Left renal pelvis (tissue), 4 donors: ENCODE measurements at places on chromosomes 12 and 14.

DNA sequence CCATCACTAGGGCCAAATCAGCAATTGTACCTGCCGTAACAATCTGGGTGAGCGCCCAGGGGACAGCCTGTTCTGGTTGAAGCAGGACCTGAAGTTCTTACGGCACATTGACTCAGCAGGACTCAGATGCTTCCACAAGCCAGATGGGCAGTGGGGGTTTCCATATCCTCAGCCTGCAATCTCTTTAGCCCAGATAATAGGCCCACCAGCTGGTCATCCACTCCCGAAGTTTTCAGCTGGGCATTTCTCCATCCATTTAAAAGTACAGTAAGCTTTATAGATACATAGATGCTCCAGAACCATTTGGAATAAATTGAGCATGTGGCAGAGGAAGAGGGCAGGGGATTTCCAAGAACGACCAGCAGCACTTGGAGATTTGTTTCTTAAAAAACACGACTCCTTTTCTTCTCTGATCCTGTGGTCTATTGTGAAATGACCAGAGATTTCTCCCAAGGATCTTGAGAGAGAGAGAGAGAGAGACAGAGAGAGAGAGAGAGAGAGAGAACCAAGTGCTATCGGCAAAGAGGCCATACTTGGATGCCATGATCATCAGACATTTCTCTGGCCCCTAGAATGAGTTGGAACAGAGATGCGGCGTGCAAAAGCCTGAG lies 74.8 kb upstream of the PLXNC1 start:
- DNase-seq, result no peak

- DNase-seq, result no peak
Measured at GRCh38 chr12:77796775-77797174, 33.9 kb upstream of the NAV3 start.

DNA sequence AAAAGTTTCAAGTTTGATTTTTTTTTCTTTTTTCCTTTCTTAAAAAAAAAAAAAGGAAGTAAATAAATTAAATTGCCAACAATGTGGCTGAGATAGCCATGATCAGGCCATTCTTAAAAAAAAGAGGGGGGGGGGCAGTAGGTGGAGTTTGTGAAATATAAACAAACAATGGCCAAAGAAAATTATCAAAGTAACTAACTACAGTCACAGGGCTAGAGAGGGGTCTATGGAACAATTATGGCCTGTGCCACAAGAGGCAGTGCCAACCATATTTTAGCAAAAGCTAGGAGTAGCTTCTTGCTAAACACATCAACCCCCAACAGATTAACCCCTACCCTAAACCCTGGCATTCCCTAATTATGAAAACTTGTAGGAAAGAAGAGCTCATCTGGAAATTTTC lies 16.2 kb upstream of the SMARCC2 start:
- no peak for DNase-seq

DNA sequence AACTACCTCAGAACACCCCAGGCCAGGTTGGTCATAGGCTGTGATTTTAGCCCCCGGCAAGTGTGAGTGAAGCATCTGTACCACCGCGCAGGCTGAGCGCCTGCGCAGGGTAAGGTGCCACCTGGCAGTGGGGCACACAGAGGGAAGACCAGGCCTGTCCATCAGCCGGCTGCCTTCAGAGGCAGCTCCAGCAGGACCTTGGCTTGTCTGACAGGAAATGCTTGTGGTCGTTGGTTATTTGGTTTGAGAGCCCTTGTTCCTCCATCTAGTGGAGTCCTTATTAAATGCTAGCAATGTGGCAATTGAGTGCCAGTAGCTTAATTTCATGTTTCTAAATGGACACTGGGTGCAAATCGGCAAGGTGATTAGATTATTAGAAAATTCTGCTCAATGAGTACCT lies 27.5 kb downstream of the SLC25A29 start:
- DNase-seq, result no peak

- no peak for DNase-seq
Measured at GRCh38 chr14:53845813-53846693, 110.6 kb downstream of the BMP4 start.

DNA sequence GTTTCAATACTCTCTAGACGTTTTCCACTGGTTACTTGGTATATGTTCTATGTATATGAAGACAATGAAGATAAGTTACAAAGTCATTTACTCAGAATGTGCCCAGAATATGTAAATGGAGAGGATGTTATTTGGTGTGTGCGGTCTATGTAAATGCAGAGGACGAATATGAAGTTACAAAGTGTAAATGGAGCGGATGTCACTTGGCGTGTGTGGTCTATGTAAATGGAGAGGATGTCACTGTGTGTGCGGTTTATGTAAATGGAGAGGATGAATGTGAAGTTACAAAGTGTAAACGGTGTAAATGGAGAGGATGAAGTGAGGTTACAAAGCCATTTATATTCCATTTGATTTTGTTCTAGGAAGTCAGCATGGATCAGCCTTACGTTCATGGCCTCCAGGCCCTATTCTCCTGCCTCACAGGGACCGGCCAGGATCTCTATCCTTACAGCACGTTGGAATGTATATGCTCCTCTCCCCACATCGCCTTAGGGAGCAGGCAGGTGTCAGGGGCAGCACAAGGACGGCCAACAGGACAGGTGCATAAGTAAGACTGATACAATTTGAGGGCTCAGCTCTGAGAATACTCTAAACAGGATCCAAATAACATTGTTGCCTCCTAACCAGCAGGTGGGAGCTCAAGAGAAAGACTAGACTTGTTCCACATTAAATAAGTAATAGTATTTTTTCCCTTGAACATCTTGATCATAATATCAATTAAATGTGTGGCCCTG lies 42.4 kb downstream of the GLRX5 start:
- DNase-seq, result no peak

- no peak for DNase-seq
Measured at GRCh38 chr12:7103837-7104584, 5.0 kb downstream of the C1RL start.

DNA sequence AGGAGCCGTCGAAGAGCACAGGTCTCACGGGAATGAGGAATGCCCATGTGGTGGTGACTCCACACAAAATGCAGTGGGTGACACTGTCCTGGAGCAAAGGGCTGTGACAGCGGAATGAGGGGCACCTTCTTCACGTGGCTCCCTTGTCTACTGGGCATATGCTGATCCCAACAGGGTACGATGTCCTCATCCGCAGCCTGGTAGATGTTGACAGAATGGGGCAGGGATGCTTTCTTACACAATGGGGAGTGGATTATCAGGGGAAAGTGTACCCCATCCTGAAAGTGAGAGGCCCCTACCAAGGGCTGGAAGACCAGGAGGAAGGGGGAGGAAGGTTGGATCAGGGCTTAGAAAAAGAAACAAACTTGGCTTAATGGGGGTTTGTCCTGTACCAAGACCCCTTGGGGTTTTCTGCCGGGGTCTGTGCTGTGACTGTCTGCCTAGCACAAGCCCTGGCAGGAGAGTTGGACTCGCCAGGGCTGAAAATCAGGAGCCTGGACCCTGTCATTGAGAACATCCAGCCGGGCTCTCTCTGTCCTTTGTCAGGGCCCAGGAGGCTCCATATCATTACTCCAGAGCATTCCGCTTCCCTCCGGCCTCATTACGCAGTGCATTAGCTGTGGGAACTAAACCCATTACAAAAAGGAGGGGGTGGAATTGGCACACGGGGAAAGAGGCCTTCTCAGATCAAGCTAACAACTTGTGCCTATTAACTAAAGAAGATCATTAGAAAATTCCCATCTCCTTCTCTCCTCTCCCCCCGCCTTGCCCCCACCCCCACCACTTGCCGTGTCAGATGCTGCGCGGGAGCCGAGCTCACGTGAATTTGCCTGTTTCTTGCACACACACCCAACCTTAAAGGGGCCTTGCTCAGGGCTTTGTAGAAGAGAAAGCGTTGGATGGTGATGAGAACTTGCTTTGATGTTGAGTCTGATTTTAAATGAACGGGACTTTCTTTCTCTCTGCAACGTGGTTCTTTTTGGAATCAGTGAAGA lies 171.8 kb upstream of the PARP11 start:
- DNase-seq, result no peak

DNA sequence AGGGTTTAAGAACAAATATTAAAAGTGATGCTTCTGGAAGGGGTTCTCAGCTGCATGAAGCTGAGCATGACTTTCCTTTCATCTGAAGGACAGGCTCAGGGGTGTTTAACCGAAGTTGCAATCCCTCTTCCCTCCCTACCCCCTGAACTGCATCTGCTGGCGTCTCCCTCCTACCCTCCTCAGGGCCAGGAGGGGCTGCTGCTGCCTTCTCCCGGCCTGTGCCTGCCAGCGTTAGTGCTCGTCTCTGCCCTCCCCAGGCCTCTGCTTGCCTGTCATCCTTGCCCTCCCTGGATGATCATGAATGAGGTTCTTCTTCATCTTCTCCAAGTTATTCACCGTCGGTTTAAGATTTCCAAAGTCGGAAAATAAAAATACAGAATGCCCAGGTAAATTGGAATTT lies 12.2 kb downstream of the SMOC1 start:
- DNase-seq, result no peak

DNA sequence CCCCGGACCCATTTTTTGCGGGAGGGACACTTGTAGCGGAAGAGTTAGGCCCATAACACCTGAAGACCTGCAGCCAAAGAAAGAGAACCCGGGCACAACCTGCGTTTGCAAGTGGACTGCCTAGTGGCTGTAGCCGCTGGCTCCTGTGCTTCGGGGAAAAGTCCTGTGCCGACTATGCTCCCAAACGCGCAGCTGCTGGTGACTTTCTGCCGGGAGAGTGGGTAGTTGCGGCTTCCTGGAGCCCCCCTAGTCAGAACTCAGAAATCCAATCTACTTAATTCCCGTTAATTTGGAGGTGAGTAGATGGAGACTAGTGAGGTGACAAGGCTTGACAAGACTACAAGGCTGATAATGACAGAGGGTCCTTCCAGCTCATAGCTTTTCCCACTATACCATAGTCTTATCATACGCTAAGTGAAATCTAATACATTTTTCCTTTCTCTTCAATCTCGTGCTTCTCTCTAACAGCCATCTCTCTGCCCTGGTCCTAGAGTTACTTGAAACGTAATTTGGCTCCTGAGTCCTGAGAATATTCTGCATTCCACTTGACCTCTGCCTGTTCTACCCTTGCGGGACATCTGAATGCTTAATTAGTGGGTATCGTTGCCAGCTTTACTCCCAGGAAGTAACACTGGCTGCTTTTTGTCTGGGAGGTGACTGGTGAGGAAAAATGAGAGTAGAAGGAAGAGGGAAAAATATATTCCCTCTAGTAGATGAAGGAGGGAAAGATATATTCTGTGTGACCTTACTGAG lies 556 bp downstream of the MTHFD1 start:
- DNase-seq, result no peak

DNA sequence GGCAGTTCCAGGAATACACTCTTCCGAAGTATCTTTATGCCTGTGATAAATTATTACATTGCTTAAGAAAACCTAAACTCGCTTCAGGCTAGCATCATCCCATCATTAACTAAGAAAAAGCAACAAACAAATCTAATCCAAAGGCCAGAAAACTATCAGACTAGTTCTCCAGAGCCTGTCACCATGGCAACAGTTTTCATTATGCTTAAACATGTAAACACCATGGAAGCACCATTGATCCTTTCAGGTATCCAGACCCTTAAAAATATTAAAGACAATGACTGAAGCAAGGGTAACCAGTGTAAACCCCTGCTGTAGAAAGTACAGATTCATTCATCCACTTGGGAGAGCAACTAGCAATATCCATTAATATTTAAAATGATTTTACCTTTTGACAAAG lies 9.8 kb downstream of the DAD1 start:
- no peak for DNase-seq

- DNase-seq, result no peak
Measured at GRCh38 chr12:77040231-77040630, 25.1 kb downstream of the E2F7 start.
